ENCODE measurements at places on chromosomes 12 and 14.

DNA sequence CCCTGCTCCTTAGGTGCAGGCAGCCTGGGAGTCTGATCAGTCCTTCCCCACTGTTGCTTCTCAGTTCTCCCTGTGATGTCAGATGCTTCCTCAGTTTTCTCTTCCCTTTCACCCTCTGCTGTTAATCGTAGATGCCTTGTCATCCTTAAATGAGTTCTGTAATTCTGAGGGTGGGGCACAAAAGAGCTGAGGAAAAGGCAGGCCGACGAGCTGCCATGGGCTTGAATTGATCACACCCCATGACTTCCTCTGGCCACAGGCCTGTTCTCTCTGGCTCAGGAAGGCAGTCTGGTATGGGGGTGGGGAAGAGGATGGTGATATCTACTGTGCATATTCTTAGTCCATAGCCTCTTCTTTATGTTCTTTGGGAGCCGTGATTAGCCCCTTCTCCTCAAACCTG is 5.2 kb upstream of the AP1G2 start:
- no peak for DNase-seq

DNA sequence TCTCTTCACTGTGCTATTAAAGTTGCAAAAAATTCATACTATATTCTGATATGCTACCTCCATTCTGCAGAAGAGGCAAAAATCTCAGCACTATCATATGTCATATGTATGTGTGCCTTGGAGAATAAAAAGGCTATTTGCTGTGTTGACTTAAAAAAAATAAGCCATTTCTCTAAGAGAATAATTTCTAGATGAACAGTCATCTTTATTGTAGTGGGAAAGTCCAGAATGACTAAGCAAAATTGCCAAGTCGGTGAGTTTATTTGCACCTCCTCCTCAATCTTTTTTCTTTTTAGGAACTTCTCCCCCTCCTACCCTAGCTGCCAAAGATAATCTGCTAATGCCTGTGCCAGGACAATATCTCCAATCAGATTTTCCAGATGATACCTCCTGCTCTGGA is 353.8 kb upstream of the FAR2 start:
- no peak for DNase-seq

- no peak for DNase-seq
Observed at GRCh38 chr12:25034676-25035075, 85.8 kb upstream of the BCAT1 start.

DNA sequence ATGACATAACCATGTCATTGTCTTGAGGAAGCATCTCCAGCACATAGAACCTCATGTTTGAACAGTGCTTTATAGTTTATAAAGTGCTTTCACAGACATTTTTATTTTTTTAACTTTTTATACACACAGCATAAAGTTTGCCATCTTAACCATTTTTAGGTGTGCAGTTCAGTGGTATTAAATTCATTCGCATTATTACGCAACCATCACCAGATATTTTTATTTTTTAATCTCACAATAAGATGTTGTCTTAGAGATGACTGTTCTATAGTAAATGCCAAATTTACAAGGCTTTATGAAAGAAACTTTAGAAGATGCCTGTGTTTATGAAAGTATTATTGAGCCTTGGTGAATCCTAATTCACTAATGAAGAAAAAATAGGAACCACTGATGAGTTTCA is 19.9 kb downstream of the CYP46A1 start:
- DNase-seq: no peak

- DNase-seq: no peak
Observed at GRCh38 chr12:76634133-76634532, 74.6 kb upstream of the OSBPL8 start.

- no peak for DNase-seq
Observed at GRCh38 chr12:113333877-113334785, 778 bp downstream of the SLC8B1 start.

DNA sequence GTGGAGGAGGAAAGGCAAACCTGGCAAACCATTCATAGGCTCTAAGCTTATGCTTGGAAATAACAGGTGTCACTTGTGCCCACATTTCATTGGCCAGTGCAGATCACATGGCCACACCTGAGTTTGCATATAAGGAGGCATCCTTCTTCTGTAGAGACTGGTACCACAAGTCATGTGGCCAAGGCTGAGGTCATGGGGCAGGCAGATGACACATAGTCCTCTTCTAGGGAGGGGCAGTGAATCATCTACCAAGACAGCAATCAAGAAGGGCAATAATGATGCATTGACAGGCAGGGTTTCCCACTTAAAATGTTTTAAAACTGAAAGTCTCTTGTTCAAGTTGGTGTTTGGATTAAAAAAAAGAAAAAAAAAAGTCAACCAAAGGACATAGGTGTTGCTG is 77.3 kb downstream of the DAAM1 start:
- DNase-seq: no peak

DNA sequence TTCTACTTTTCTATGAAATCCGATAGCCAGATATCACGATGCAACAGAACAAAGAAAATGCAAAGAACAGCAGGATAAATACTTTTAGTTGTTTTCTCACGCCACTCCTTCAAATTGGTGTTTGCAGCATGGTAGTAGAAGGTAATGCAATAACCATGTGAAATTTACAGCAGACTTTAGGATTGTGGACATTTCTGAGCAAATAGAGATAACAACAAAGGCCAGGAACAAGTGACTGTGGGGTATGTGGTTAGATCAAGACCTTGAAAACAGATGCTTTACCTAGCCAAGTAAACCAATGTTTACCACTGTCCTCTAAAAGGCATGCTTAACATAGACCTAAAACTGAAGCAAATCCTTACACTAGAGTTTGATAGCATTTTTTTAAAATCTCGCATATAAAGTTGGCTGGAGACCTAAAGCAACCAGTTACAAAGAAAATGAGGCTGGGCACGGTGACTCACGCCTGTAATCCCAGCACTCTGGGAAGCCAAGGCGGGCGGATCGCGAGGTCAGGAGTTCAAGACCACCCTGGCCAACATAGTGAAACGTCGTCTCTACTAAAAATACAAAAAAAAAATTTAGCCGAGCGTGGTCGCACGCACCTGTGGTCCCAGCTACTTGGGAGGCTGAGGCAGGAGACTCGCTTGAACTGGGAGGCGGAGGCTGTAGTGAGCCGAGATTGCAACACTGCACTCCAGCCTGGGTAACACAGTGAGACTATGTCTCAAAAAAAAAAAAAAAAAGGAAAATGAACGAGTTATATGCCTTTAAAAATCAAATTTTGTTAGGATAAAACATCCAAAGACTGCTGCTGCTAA is 123.2 kb upstream of the FOXN3 start:
- no peak for DNase-seq

GRCh38 chr14:51957950-51958349 is 31.4 kb upstream of the RTRAF start:
- no peak for DNase-seq

DNA sequence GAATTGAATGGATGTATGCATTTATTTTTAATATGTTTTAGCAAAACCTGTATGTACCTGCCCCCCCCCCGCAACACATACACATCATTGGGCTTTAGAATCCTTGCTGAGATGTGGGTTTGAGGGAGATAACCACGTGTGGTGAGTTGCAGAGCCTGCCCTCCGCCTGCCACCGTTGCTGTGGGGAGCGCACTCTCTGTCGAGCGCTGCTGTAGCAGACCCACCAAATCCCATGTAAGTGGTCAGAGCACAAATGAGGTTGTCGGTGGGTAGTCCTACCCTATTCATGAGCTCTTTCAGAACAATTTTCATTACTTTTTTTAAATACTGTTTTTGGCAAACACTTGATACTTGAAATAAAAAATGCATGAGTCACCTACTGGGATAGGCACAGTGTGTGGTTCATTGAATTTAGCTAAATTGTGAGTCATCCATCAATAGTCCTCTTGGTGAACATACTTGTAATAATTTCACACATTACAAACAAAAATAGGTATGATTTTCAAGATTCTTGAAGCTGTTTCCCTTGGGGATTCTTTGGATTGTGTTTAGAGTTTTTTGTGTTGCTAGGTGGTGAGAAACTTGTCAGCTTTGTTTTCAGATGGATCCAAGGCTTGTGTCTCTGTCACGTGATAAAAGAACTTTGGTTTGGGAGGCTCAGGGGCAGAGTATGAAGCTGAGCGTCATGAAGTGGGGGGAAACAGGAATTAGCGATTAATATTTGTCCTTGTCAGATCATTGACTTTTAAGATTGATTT is 107.6 kb downstream of the PTCSC3 start:
- DNase-seq: no peak

DNA sequence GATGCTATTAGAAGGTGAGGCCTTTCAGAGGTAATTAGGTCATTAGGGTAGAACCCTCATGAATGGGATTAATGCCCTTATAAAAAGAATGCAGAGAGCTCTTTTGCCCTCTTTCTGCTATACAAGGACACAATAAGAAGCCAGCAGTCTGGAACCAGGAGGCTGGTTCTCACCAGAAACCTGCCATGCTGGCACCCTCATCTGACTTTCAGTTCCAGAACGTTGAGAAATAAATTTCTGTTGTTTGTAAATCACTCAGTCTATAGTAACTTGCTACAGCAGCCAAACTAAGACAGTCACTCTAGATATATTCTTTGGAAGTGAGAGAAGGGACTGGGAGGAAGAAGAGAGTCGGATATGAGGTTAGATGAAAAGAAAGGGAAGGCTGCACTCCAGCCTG is 125.0 kb upstream of the MYF6 start:
- DNase-seq: no peak
